ENCODE measurements at places on chromosomes 7 and 10.

- ATAC-seq = no peak
These were observed 174.1 kb upstream of the TNRC18 start for GRCh38 chr7:5597772-5598171.

- ATAC-seq = no peak
These were observed 150.2 kb upstream of the PRSS58 start for GRCh38 chr7:142407939-142408570.

DNA sequence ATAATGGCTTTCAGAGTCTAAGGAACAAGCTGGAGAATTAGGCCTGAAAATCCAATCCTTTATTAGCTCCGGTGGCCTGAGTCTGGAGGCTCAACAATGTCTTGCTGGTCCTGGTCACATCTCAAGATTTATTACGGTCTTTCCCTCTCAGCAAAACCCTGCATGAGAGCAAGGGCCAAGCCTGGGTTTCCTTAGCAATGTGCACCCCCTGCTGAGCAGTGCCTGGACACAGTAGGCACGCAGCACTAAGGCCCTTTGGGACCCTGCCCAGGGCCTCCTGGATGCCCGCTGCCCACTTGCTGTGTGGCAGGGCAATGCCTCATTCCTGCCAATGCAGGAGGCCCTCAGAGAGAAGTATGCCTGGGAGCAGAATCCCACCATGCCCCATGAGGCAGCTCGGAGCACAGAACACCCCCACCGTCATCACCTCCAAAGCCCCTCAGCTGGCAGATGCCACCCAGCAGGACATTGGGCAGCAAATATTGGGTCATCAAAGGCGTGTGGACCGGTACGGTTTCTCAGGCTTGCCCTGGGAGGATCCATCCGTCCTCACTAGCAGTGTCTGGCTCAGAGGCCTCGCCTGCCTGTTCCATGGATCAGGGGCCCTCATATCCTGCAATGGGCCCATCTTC, 156.4 kb downstream of the OAT start:
- no peak for ATAC-seq

GRCh38 chr7:21912305-21912704, 33.4 kb downstream of the CDCA7L start:
- ATAC-seq = no peak

DNA sequence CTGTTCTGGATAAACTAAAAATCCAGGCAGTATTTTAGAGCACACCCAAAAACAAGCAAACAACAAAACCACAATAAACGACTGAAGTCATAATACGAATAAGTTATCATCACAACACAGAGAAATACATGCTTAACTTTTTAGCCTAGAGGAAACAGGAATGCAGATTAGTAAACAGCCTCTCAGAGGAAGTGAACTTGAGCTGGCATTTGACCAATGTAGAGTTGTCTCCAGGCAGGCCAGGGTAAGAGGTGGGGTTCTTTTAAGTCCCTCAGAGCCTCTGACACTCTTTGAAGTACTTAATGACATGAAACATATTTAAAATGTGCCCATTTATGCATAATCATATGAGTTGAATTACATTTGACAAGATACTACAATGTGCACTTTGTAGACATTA, 43.3 kb upstream of the PLXDC2 start:
- no peak for ATAC-seq

DNA sequence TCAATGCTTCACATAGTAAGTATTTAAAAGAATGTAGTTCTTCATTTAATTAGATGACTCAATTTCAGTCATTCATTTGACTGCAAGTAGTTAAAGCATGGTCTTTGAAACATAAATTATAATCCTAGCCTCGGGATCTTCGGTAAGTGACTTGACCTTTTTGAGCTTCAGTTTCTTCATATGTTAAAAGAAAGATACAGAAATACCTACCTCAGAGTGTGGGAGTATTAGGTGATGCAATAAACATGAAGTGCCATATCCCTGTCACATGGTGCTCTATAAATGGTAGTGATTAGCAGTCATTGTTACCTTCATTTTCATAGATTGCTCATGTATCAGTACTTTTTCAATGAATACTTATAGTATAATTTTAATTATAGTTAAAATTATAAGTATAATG, 31.2 kb upstream of the UMAD1 start:
- ATAC-seq = no peak

DNA sequence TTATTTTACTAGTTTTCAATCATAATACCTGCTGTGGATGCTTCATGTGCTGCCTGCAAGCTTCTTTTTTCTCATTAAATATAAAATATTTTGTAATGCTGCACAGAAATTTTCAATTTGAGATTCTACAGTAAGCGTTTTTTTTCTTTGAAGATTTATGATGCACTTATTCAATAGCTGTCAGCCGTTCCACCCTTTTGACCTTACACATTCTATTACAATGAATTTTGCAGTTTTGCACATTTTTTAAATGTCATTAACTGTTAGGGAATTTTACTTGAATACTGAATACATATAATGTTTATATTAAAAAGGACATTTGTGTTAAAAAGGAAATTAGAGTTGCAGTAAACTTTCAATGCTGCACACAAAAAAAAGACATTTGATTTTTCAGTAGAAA, 103.0 kb downstream of the PTEN start:
- ATAC-seq = no peak
